ENCODE measurements at places on chromosomes 1 and 21.

GRCh38 chr1:14590411-14591180 lies 7.9 kb upstream of the KAZN start:
- DNase-seq, result no peak

DNA sequence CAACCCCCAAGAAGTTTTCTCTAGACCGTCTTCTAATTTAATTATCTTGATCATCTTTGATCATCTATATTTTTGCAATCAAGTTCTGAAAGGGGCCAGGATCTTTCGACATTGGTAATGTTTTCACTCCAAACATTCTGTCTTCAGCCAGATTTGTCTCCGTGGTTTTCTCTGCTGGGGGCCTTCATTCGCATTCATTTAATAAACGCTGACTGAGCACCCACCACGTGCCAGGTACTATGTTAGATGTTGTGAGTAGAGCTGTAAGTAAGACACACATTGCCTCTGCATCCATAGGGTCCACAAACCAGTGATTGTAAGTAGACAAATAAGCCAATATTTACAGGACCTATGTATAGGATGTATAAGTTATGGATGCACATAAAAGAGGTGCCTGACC lies 134.5 kb upstream of the MROH9 start:
- no peak for DNase-seq

DNA sequence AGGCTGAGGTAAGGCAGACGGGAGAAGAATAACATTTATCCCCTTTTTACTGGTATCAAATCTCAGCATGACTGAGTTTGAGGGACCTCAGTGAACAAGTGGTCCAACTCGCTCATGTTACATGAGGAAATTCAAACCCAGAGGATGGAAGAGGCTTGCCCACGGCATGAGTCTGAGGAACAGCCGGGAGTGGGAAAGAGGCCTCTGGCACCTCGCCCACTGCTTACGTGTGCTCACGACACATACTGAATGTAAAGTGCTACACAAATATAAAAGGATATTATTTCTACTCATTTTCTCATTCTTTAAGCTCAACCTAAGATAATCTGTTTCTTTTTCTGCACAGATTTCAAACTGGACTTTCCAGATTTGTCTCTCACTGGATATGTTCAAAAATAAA lies 14.7 kb downstream of the BEND5 start:
- no peak for DNase-seq

DNA sequence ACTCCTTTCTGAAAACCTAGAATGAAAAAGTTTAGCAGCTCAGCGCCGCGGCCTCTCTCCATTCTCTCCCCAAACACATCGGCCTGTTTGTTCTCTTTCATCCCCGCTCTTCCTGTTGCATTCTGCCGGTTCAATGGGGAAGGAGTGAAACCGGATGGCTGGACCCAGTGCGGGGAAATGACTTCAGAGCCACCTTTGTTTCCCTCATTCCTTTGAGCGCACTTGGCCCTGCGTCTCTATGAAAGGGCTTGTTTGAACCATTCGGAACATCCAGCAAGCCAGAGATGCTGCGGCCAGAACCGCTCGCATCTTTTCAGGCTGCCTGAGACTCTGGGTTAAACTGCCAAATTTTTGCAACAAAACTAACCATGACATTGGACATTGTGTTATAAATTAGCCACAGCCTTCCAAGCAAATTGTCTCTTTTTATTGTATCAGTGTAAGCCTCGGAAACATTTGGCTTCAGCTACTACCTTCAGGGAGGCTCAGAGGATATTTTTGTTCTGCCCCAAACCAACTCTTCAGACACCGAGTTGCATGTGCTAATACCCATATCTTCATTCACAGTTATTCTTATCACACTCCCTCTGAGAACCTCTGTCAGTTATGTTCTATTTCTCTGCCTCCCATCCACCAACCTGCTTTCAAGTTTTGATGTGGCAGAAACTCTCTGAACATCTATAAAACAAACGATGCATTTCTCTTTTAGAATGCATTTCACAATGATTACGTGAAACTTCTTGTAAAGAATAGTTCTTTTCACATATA lies 5.1 kb upstream of the OLIG1 start:
- no peak for DNase-seq

DNA sequence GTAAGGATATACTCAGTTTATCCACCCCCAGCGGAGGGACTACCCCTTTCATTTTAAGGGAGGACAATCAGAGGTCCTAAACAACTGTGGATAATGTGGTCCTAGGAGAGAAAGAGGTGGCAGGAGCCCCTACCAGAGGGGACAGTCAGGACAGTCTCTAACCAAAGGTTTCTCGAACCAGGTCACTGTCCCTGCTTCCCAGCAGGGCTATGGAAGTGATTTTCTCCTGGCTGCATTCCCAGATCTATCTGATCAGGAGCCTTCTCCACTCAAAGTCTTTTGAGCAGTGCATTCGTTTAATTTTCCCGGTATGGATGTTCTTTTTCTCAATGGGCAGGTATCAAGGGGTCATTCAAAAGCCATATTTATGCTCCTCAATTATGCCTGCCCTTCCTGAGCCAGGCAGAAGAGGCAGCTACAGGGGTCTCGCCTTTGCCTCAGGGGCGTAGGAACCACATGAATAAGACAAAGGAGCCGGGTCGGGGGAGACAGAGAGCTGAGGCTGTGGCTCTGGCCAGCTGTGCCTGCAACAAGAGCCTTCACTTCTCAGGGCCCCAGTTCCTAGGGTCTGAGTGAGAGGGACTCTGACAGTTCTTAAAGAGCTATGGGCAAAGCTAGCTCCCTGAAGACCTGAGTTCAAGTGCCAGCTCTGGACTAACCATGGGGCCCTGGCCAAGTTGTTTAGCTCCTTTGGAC lies 62.5 kb upstream of the DMRTB1 start:
- DNase-seq, result peak; percentile 38

- no peak for DNase-seq
Measured at GRCh38 chr1:101291562-101292380, 55.0 kb downstream of the S1PR1 start.

DNA sequence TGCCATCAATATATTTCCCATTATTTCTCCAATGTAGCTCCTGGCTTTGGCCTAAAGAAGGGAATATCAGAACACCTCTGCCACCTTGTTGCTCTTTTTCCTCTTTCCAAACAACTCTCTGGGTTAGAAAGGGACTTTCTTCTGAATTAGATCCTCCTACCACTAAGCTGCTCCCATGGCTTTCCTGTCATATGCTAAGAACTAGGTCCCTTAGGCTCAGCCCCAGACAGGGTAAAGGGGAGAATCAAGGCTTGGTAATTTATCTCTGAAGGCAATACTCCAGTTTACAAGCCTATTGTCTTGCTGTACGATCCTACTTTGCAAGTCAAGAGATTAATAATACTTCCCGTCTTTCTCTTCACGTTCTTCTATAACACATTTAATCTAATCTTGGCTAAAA lies 373.2 kb upstream of the DAB1 start:
- DNase-seq, result no peak

DNA sequence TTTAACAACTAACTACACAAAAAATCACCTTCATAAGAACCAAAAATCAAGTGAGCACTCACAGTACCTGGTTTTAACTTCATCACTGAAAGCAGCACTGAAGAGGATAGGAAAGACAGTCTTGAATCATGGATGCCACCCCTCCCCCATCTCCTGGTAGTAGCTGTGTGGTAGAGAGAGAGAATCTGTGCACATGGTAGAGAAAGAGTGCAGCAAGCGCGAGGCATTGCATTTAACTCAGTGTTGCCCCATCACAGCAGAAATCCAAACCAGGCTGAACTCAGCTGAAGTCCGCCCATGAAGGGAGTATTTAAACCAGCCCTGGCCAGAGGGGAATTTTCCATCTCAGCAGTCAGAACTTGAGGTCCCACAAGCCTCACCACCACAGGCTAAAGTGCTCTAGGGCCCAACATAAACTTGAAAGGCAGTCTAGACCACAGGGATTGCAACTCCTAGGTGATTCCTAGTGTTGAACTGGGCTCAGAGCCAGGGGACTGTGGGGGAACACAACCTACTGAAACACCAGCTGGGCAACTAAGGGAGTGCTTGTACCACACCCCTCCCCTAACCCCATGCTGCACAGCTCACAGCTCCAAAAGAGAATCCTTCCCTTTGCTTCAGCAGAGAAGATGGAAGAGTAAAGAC lies 38.4 kb downstream of the VAV3 start:
- DNase-seq, result no peak

DNA sequence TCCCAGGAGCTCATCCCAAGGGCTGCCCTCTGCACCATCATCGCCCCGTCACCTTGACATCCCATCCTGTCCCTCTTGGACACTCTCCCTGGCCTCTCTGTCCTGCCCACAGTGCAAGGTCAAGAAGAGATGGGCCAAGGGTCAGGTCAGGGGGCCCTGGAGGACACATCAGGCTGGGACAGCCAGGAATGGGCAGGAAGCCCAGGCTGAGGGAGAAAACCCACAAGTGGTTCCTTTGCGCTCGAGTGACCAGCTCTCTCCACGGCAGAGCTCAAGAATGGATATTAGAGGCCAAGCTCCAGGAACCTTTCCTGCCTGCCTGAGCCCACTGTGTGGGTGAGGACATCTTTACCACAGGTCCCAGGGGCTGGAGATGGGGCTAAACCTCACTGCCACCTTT lies 41.0 kb downstream of the KCNN3 start:
- no peak for DNase-seq

- no peak for DNase-seq
Measured at GRCh38 chr1:3919706-3920105, 19.6 kb upstream of the C1orf174 start.

- no peak for DNase-seq
Measured at GRCh38 chr1:27118440-27118689, 36.6 kb downstream of the SLC9A1 start.

DNA sequence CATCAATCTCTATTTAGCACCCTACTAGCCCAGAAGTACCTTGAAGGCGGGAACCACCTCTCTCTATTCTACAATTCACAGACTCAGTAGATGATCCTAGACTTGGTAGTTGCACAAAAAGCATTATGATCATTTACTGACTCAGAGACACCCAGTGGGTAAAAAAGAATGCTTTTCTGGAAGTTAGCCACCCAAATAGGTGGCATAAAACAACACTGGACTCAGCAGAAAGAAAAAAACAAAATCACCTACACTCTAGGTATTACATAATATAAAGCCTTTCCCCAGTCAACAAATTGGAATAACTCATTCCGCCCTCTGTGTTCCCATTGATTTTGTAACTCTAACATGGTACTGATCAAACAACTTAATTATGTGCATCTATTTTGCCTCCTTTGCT lies 126.3 kb downstream of the PTPN14 start:
- DNase-seq, result no peak

GRCh38 chr1:3590139-3590763 lies 21.1 kb downstream of the MEGF6 start:
- no peak for DNase-seq

DNA sequence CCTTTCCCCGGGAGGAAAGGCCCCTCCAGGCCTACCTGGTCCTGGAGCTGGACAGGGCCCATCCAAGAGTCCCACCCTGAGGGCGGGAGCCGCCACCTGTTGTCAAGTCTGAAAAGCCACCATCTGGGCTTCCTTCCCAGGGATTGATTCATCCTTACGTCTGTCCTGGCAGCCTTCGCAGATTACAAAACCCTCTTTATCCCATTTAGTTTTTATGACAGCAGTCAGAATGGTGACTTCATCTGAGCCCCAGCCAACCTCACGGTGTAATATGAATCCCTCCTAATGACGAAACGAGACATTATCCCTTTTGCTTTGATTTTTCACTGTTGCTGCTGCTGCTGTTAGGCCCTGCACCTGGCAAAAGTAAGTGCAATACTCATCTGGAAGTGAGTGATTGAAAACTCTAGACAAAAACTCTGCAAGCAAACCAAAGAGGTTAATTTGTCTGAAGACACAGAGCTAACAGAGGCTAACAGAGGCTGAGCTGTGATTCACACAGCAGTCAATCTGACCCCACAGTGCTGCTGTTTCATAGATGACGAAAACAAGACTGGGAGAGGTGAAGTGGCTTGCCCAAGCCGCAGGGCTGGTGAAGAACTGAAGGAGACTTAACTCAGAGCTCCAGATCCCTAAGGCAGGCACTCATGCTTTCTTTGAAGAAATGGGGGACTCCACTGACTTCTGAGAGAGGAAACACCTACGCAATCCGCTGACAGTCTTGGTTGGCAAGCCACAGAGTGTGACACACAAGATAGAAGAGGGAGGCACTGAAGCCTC lies 30.0 kb upstream of the S100A7 start:
- DNase-seq, result peak; percentile 73

DNA sequence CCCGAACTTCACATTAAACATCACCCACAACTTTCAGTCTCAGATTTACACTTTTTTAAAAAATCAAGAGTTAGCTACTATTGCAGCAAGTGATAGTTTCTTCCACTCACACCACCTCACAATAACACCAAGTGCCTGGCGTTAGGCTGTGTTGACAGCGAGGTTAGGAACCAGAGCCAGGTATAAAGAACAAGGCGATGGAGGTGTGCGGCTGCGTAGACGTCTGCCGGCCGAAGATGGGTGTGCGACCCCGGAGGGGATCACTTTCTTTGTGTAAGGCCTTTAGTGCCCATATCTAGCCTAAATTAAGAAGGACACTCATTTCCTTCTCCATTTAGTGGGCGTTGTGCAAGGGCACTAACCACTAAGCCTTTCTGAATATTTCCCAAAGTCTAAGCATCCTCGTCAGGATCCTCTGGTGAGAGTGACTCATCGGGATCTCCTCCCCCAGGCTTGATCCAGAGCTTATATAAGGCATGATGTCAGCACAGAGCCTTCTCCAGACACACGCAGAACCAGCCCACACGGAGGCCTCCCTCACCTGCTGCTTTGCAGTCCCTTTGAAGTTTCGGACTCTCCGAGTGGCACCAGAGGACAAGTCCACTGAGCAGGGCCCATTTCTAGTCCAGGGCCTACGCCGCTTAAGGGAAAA lies 11.8 kb downstream of the NHLH2 start:
- DNase-seq, result no peak

DNA sequence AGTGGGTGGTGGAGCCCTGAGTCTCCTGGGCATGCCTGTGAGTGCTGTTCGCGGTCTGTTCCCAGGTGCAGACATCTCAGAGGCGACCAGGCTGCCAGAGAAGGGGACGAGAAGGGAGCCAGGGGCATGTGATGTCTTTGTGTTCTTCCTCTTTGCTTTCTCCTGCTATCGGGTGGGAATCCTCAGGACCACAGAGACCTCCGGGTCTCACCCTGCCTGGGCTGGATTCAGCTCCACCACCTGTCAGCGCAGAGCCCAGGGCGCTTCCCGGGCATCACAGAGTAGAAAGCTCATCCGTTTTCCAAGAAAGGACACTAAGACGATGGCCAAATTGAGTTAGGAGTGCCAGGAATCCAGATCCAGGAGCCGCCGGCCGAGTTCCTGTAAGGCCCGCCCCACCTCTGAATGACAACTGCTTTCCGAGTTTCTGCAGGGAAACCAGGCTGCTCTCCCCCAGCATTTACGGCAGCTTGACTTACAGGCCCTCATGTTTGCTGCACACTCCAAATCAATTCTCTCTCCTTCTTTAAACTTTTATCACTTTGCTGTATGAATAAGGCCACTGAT lies 130.8 kb downstream of the CAMTA1 start:
- no peak for DNase-seq

- DNase-seq, result no peak
Measured at GRCh38 chr1:9768983-9769382, 54.8 kb downstream of the CLSTN1 start.

DNA sequence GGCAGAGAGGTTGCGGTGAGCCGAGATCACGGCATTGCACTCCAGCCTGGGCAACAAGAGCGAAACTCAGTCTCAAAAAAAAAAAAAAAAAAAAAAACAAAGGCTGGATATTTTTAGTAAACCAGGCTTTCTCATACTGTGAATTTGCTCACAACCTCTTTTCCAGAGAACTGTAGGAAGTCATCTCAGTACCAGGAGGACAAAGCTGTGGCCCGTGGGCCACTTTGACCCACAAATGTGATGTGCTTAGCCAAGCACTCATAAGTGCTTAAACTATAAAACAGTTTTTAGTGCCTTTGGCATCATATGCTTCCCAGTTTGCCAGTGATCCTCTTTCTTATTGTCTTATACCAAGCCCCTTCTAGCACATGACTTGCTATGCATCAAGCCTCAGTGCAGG lies 46.5 kb downstream of the RNF11 start:
- DNase-seq, result no peak

Data from left forelimb (tissue), 1 donor.